ENCODE measurements at places on chromosomes 16 and 17.

- no peak for DNase-seq
Observed at GRCh38 chr16:82843606-82844271, 217.0 kb downstream of the CDH13 start.

GRCh38 chr16:87336434-87337240 is 19.4 kb upstream of the C16orf95 start:
- DNase-seq: no peak

- DNase-seq: no peak
Observed at GRCh38 chr16:50069060-50069459, 3.3 kb downstream of the HEATR3 start.

GRCh38 chr17:37039269-37039668 is 90.5 kb downstream of the AATF start:
- DNase-seq: no peak

DNA sequence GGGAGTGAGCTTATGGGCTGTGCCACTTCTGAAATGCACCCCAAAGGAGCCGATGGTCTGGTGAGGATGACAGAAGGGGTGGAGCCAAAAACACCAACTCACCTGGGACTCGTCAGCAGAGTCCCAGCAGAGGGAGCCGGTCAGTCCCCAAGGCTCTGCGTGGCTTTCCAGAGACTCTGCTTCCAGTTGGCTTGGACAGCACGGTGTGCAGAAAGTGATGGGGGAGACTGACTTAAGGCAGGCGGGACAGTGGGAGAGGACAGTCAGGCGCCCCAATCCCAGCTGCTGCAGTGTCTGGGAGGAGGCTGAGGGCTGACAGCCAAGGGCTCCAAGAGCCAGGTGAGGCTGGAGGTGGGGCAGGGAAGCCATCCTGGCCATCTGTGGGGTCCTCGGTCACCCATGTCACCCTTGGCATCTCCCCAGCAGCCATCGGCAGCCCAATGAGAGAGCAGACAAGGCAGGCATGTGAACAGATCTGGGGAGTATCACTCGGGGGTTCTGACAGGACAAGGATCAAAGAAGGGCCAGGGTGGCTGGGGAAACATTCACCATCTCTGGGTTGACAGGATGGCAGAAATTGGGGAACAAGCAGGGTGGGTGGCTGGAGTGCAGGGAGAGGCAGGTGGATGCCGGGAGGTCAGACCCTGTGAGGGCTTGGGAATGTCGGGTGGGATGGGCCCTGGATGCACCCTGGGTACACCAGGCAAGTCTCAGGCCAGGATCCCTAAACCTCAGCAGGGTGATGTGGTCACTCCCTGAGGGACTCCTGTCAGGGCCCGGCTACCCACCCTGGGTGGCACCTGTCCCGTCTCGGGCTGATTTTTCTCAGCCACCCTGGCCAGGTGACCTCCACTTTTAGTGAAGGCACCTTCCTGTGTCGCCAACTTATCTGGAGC is 8.9 kb upstream of the KRTAP17-1 start:
- peak; percentile 9 for DNase-seq

DNA sequence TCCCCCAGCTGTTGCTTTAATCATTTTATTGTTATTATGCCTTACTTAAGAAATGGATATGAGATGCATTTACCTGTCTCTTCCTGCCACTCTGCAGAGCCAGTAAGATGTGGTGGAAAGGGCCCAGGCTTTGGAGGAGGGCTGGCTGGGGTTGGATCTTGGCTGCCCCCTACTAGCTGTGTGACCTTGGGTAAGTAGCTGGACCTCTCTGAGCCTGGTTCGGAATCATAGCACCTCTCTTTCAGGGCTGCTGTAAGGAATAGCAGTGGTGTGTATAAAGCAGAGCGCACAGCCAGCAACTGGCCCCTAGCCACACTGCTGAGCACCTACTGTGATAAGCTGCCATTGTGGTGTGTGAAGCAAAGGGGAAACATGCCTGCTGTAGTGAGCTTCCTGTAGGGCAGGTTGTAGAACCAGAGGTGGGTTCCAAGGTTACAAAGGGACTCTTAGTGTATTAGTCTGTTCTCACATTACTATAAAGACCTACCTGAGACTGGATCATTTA is 23.9 kb downstream of the MAPT start:
- no peak for DNase-seq

DNA sequence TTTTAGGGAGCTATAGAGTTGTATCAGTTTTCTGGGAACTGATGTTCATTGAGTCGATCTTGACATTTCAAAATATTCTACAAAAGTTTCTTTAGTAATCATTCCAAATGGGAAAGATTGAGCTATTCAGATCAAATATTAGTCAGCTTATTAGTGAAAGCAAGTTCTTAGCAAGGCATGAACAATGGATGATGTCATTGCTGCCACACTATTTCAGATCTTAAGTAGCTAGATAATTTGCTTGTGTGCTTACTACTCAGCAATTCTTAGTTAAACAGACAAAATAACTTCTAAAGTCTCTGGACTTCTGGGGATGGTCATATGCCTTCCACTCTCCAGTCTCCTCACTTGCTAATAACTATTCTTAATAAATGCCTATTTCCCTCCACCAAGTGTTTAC is 69.0 kb upstream of the CDH8 start:
- DNase-seq: peak; percentile 0

DNA sequence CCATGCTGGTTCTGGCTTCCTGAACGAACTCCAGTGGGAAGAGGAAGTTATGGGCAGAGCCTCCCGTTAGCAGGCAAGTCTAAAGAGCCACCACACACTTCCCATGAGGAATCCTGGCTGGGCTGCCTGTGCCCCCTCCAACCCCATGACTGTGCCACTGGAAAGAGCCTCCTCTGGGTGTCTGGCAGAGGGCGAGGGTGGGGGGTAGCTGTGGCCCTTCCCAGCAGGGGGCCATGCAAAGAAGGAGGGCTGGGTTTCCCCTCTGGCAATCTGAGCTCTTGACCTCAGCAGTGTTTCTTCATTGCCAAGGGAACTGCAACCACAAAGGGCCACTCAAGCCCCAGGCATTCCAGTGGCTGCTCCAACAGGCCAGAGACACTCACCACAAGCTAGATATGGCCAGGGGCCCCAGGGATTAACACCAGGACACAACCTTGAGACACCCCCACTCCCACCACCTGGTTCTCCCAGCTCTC is 1.7 kb upstream of the RRAD start:
- DNase-seq: peak; percentile 92

DNA sequence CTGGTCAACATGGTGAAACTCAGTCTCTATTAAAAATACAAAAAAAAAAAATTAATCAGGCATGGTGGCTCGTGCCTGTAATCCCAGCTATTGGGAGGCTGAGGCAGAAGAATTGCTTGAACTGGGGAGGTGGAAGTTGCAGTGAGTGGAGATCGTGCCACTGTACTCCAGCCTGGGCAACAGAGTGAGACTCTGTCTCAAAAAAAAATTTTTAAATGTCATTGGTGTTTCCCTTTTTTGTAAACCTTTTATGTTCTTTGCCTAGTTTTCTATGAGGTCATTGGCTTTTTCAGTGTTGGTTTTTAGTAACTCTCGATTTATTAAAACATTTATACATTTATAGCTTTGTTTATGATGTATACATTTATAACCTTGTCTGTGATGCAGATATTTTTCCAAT is 18.2 kb downstream of the NLRC5 start:
- no peak for DNase-seq

DNA sequence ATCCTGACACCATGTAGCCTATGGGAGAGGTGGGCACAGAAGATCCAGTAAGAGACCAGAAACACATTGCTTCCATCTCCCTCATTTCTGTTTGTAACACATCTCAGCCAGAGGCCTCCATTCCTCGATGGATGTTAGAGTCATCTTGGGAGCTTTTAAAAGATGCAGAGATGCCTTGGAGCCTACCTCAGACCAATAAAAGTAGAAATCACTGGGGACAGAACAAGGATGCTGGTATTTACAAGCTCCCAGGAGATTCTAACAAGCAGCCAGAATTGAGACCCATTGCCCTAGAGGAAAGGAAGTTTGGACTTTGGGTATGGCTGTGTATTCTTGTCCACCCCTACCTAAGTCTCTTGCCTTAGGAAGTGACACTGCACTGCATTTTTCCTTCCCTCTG is 40.8 kb downstream of the HS3ST3A1 start:
- no peak for DNase-seq

- no peak for DNase-seq
Observed at GRCh38 chr16:73025856-73026210, 22.1 kb downstream of the ZFHX3 start.

GRCh38 chr17:58684003-58684402 is 7.8 kb downstream of the TEX14 start:
- DNase-seq: no peak

DNA sequence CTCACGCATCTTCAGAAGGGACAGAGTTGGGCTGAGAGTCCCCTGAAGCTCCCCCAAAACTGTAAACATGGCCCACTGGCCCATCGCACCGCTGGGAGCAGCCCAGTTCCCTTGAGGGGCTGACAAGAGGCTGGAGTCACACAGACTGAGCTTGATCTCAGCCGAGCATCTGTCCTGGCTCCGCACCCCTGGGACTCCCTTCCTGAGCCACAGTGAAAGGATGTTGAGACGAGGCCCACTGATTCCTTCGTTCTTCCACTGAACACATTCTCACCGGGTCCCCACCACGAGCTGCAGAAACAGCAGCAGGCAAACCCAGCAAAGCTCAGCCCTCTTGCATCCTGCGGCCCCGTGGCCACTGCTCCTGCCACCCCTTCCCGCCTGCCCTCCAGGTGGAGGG is 145.9 kb upstream of the CIBAR2 start:
- DNase-seq: no peak

DNA sequence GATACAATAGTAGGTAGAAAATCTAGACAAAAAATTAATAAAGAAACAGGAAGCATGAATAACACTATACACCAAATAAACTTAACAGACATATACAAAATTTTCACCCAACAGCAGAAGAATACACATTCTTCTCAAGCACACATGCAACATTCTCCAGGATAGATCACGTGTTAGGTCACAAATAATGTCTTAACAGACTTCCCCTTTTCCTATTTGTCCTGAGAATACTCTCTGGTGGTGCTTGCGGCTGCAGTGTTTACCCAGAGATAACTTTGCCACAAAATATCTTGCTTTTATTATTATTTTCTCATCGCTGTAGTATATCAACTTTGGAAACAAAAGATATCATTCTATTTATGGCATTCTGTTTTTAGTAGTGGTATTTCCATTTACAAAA is 40.6 kb upstream of the ZNF267 start:
- no peak for DNase-seq

- no peak for DNase-seq
Observed at GRCh38 chr16:75527825-75528299, 8.0 kb downstream of the CHST5 start.

DNA sequence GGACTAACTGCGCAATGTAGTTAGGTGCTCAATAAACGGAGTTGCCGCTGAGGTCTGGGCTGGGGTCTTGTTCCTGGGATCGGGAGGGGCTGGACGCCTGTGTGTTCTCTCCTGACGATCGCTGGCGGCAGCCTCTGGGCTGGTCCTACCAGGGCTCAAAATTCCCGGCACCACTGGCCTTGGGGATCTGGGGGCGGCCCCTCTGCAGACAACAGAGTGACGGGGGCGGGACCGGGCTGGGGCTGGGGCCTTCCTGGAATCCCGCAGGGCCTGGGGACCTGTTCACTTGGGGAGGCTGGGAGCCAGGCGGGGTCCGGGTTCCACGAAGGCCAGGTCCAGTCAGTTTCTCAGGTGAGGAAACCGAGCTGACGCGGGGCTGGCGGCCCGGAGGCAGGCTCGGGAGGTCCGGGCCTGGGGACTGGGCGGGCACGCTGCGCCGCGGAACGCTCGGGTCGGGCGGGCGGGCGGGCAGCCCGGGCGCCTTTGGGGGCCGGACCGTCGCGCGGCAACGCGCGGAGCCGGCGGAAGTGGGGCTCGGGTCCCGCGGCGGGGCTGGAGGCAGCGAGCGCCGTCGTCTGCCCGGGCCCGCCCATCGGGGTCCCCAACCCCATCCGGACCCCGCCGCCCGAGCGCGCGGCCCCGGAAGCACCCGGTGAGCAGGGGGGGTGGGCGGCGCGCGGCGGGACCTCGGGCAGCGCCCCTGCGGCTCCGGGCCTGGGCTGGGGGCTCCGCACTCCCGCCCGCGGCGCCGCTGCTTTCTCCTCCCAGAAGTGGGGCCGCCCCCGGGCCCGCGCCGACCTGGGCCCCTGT is at the start of gene PIGQ:
Gene PIGQ, plus strand, starts transcription at position 524 of the 810 bp plus-strand sequence. CDS start 4,107 bp downstream, outside the sequence.
- DNase-seq: peak; percentile 49

- DNase-seq: no peak
Observed at GRCh38 chr16:82011199-82011641, at the start of gene SDR42E1. TSS of gene SDR42E1 (minus strand) at chr16:82011470. CDS start at chr16:82000858, 10,612 bp downstream.

- DNase-seq: no peak
Observed at GRCh38 chr17:83144421-83145357, 65.3 kb downstream of the METRNL start.

DNA sequence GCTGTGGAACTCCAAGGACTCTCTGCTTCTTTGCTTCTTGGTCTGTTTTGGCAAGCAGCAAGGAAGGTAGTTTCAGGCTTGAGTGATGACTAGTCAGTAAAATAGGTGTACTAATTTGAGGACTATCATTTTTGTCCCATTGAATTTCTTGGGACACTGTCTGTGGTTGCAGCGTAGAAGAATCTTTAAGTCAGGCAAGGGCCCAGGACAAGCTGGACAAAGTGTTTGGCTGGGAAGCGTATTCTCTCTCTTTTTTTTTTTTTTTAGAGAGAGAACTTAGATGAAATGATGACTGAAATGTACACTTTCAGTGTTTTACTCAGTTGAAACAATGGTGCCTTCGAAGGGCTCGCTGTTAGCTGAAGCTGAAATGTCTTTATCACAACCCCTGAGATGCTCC is 105.0 kb downstream of the BANP start:
- no peak for DNase-seq

DNA sequence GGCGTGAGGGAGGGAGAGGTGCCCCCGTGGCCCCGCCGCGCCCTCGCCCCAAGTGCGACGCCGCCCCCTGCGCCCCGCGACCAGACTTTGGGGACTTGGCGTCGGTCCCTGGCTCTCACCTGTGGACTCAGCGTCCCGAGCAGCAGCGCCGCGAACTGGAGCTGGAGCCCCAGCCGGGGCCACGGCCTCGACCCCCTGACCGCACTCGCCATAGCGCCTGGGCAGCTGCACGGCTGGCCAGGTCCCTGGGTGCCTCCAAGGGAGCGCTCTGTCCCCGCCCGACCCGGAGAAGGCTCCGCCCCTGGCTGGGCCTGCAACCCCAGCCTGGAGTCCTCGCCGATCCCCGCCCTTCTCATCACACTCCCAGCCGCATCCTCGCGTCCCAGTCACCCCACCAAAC is at the start of gene ERN2:
Gene ERN2, minus strand, starts transcription at position 247 of the 400 bp plus-strand sequence. Its CDS starts 35 bp downstream, at position 212.
- no peak for DNase-seq

GRCh38 chr17:16432017-16432416 is 16.6 kb downstream of the TRPV2 start:
- DNase-seq: no peak

DNA sequence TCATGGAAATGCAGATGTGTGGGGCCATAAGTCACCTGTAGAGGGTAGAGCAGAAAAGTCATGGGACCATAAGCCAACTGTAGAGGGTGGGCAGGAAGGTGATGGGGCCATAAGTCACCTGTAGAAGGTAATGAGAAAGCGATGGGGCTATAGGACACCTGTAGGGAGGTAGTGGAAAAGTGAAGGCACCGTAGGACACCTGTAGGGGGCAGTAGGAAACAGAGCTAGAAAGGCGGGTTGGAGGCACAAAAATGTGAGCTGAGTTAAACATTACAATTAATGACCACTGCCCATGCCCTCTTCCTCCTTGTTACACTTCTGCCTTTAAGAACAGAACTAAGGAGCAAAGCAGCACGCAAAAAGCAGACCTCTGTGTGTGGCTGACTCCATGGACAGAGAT is 150.1 kb downstream of the SHISA6 start:
- no peak for DNase-seq

GRCh38 chr16:53465606-53466280 is 31.5 kb downstream of the RBL2 start:
- peak; percentile 87 for DNase-seq

Measured in iris pigment epithelial cell (primary cell).